Urinary bladder (tissue), 4 donors: ENCODE measurements at places on chromosomes 7 and 10. TPM values are rescaled to one million over a fixed set of nuclear protein-coding genes. Genes with fewer than 3 reads are reported as not detected.

GRCh38 chr7:113159746-113160339 is 41.5 kb upstream of the SMIM30 start:
- DNase-seq, result no peak

DNA sequence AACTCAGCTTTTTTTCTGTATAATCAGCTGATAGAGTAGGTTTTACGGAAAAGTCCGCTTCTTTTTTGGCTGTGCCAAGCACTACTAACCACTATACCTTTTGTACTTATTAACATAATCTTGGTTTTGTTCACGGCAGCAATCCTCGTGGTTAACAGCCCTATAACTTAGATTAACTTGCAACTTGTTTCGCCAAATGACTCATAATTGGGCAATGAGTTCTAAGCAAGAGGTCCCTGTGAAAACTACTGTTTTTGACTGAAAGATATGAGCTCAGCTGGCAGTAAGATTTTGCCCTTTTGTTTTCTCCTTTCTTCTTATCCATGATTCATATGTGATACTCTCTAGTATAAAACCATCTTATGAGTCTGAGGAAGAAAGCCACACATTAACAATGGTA is 345.0 kb upstream of the PCDH15 start:
- DNase-seq, result no peak

DNA sequence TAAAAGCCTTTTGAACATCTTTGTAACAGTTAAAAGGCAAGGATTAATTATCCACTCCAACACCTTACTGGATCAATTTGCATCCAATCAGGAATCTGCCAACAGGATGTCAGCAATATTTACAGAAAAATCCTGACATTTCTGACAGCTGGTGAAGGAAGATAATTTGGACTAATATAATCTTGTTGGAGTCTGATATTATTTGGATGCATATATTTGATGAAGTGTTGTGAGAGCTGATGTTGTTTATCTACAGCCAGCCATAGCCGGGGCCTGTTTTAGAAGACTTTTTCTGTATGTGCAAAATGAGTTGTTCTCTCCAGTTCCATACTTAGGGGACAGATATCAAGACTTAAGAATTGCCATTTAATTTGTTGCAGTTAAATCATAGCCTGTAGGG is 91.1 kb downstream of the GPR37 start:
- no peak for DNase-seq

DNA sequence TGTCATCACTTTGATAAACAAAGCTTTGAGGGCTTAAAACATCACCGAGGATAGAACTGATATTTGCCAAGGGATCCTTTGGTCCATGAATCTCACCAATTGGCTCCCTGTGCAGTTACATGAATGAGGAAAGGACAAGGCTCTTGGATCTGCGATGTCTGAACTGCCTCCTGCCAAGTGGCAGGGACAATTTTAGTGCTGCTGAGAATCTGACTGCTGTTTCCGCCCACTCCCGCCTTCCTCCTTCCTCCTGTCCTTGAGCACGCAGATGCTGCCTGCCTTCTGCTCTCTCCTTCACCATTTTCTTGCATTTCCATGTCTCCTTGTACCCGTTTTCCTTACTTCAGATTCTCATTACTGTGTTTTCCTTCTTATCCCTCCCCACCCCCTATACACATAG is 26.8 kb upstream of the ITPRID1 start:
- DNase-seq, result no peak

GRCh38 chr7:125930848-125931247 is 1001.2 kb upstream of the POT1 start:
- no peak for DNase-seq

DNA sequence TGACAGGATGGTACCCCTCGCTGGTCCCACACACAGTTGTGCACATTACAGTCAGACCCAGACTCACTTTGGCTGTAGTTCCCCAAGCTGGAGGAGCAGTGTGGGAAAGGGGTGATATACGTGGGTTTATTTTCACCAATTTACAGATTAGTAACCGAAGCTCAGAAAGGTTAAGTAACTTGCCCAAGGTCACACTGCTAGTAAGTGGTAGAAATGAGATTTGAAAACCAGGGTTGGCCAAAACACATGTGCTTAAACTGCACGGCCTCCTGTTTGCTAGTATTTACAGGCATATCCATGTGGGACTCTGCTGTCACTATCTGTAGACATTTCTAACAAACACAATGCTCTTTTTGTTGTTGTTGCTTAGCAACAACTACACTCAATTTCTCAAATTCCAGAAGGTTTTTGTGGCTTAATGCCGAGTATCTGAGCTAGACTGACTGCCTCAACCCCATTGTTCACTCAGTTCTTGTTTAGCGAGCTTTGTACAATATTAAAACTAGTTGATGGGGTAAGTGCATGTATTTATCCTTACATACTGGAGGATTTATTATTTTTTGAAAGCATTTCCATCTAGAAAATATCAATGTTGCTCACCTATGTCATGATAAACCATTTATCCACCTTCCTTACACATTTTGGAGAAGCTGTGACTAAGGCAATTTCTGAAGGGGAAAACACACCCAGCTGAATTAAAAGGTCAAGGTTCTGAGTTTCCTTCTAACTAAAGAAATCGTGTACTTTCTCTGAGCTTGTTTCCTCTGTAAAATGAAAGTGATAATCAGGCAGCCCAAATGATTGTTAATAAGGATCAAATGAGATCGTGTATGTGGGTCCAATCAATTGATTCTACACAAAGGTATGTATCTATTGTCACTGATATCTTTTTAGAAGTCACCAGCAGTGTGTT is 5.3 kb upstream of the TMEM139 start:
- peak; percentile 77 for DNase-seq

DNA sequence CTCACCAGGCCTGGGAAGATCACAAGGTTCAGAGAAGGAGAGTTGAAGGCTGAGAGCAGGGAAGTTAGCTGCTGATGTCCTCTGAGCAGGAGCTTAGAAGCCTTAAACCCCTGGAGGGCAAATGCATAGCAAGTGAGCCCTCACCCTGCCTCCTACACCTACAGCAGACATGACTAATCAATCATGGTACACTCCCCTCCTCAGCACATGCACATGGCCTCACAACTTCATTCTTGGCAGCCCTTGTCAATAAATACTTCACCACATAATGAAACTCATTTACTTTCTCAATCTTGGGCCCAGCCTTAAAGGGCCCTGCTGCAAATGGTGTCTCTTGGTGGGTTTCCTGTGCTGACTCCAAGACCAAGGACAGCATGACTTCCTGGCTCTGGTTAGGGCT is 12.9 kb downstream of the MMRN2 start:
- no peak for DNase-seq

TUBB8 gene
- polyA plus RNA-seq, result 0.48 TPM
